ENCODE measurements at places on chromosomes 12 and 14.

GRCh38 chr14:102819176-102819628 is 42.0 kb downstream of the TRAF3 start:
- peak; percentile 55 for DNase-seq

DNA sequence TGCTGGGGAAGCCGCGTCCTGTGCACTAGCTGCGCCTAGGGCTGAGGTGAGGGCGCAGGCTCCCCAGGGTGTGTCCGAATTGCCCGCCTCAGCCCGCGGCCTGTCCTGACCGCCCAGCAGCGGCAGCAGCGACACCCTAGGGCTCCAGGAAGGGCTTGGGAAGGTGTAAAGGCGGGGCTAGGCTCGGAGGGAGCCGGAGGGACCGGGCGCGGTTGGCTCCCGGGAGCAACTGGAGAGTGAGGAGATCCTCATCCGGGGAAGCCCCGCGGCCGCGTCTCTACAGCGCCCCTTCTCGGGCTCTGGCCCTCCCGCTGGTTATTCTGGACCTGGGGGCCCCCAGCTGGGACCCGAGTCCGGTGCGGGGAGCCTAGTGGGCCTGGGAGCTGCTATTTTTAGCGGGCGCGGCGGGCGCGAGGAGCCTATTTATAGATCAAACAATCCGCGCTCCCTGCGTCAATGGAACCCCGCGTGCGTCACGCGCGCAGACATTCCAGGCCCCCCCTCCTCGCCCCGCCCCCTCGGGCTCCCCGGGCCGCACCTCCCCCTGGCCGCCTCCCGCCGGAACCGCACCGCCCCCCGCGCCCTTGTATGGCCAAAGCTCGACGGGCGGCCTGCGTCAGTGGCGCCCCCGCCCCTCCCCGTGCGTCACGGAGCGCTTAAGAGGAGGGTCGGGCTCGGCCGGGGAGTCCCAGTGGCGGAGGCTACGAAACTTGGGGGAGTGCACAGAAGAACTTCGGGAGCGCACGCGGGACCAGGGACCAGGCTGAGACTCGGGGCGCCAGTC is at the start of gene NR4A1:
Gene NR4A1, plus strand, starts transcription at position 685 of the 784 bp plus-strand sequence. CDS start 2,887 bp downstream, outside the sequence.
- peak; percentile 97 for DNase-seq

DNA sequence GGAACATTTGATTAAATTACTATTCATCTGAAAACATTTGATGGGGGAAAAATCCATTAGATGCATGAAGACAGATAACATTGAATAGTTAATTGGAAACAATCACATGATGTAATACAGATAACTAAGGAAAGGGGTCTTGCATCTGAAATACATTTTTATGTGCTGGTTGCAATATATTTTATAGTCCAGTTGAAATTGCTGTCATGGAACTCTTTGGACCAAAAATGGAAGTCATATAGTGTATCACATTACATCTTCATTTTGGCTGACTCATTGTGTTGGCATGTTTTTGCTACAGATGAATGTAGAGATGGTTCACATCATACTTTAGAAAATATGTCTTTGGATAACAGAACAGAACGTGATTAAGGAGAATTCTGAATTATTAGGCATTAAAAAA is 43.0 kb upstream of the GNPNAT1 start:
- DNase-seq: no peak

DNA sequence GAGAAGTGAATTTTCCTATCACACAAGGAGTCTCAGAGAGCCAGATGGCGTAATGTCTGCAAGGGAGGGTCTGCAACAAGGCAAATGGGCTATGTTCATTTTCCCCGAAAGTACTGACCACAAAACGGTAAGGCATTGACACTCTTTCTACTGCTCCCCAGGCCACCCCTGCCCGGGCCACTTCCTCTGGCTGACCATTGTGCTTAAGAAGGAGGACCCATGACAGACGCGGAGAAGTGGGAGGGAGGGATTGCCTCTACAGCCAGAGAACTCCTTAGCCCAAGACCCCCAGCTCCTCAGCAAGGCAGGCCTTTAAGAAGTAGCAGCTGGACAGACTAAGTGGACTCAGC is 1.2 kb downstream of the NCKAP5L start:
- no peak for DNase-seq

GRCh38 chr12:10249690-10250455 is 37.2 kb downstream of the GABARAPL1 start:
- peak; percentile 41 for DNase-seq

- no peak for DNase-seq
Observed at GRCh38 chr12:102728506-102729242, 188.4 kb downstream of the PAH start.

- DNase-seq: no peak
Observed at GRCh38 chr12:80413462-80413861, 30.6 kb upstream of the PTPRQ start.

DNA sequence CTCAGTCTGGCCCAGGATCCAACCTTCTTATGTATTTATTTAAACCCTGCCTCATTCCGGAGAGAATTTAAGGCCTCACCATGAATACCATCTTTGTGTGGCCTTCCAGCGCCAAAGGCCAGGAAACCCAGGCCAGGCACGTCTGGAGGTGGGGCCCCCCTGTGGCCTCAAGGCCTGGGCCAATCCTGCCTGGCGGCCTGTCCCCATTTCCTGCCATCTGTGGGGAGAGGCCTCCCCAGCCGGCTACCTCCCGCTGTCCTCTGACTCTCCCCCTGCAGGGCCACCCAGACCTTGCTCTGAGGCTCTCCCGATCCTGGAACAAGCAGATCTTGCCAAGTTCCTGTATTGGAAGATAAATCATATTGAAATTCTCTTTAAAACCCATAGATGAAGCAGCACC is 37.4 kb upstream of the MEG3 start:
- no peak for DNase-seq

- DNase-seq: no peak
Observed at GRCh38 chr14:33846100-33846824, 104.6 kb downstream of the EGLN3 start.

- DNase-seq: no peak
Observed at GRCh38 chr12:131355361-131356245, 355.3 kb upstream of the SFSWAP start.

GRCh38 chr12:3752096-3752709 is 706 bp downstream of the CRACR2A start:
- peak; percentile 74 for DNase-seq
